ENCODE measurements at places on chromosomes 6 and 20.

DNA sequence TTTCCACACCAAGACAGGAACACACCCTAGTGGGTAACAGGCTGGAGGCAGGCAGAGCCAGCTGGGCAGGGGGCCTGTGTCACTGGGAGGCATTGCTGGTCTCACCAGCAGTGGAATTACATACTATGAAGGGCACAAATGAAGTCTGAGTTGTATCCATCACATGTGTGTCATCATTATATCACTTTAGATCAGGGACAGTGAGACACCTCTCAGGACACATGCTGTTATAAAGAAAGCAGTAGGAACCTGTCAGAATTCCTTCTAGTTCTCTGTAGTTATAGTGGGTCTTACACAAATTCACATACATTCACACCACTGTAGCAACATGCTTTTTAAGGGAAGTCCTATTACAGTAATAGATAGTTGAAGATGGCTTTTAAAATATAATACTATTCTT is 63.5 kb upstream of the FYN start:
- DNase-seq, result no peak

GRCh38 chr6:105695461-105695860 is 292.6 kb upstream of the PREP start:
- no peak for DNase-seq

- no peak for DNase-seq
Observed at GRCh38 chr6:119626884-119627619, 277.5 kb upstream of the MAN1A1 start.

DNA sequence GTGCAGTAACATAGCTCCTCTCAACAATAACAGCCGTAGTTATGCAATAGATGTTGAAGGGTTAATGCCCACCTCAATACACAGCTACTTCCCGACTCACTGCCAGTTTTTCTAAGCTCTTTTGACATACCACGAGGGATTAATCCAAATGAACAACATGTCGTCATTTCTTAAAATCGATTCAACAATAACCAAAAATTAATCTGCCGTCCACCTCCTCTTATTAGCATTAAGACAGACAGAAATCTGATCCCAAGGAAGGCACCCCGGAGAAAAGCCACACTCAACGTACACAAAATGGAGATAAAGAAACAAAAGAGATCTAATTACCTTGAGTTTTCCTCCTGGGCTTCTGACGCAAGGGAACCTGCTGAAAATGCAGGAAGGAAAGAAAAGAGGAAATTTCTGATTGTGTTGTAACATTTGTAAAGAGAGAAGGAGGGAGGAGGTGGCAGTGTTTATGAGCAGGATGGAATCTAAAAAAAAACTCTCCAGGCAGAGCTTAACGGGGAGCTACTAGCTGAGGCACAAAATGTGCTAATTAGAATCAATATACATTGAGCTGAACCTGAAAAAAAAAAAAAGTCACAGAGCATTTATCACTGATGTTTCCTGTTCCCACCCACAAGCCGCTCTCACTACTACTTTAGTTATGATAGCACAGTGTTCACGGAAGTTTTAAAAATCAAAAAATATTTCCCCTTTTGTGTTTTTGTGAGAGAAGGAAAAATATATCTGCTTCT is 109.3 kb downstream of the IPCEF1 start:
- no peak for DNase-seq

DNA sequence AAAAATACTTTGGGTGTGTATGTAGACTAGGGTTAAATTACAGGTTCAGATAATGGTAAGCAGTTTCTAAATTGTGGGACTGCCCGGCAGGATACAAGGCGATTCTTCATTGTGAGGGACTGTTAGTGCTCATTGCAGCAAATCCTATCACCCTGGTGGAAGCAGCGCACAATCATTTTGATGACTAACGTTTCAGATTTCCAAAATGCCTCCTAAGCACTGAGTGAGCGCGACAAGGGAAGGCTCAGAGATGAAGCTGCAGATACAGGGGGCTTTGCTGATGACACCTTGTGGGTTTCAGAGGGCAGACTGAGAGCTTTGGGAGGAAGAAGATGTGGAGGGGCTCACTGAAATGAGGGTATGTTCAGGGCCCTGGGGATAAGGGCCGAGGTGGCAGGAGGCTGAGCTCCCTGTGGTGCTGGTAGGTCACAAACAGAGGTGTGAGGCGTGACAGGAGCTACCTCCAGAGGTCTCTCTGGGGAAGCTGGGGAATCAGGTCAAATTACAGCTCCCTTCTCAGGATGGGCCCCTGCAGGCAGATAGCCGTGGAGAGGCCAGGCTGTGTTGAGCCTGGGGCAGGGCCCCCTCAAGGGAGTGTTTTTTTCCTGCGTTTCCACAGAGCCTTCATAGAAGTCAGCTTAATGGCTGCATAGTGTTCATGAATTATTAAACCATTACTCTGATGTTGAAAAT is 84.5 kb upstream of the FYN start:
- no peak for DNase-seq

All from stimulated activated CD4-positive, alpha-beta T cell treated with anti-CD3 and anti-CD28 coated beads, Interleukin-1b, Interleukin-23, amount 100 ng/mL, for 1 hour (primary cell).